ENCODE measurements at places on chromosomes 16 and 17. TPM values are rescaled to one million over a fixed set of nuclear protein-coding genes. Genes with fewer than 3 reads are reported as not detected.

FAM171A2 gene
- total RNA-seq: 28.9 TPM

BIRC5 gene
- 16.1 TPM for total RNA-seq

CACNG3 gene
- not detected for total RNA-seq

RTN4RL1 gene
- not detected for total RNA-seq

NPB gene
- total RNA-seq: 1.9 TPM

ADAM11 gene
- total RNA-seq: 0.23 TPM

LDAF1 gene
- 67.4 TPM for total RNA-seq
